SJSA1 (cell line): ENCODE measurements at places on chromosomes 13 and 19.

GRCh38 chr19:33811736-33812387 lies 15.2 kb downstream of the KCTD15 start:
- DNase-seq = no peak

DNA sequence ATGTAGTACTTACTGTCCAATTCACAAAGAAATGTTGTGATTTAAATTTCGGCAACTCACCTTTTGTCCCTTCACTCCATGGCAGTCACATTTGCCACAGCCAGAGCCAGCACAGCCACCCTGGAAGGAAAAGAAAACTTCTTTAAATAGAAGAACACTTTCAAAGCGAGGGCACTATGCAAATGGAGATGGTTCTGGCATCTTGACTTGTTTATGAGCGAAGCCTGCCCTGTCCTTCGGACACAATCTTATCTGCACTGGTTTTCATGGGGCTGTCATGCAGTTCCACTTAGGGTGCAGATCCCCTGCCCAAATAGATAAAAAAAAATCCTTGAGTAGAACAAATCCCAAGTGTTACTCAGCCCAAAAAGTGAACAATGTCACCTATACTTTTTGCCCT lies 64.3 kb downstream of the COL4A1 start:
- no peak for DNase-seq

DNA sequence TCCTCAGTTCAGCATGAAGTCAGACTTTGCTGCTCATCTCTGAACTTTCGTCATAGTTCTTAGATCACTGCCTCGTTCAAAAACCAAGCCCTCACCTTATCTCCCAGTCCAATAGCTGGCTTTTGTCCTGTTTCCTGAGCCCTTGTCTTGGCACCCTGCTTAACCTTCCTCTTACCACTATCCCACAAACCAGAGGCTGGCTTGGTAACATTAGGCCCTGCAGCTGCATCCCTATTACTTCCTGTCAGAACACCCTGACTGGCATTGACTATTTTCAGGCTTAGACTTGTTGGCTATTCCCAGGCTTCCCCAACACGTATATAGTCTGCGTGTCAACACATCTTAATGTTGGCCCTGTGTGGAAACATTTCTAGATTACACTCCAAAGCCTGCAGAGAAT lies 172.4 kb downstream of the VWA8 start:
- DNase-seq = no peak

GRCh38 chr19:32688311-32688710 lies 3.3 kb upstream of the NUDT19 start:
- DNase-seq = no peak

DNA sequence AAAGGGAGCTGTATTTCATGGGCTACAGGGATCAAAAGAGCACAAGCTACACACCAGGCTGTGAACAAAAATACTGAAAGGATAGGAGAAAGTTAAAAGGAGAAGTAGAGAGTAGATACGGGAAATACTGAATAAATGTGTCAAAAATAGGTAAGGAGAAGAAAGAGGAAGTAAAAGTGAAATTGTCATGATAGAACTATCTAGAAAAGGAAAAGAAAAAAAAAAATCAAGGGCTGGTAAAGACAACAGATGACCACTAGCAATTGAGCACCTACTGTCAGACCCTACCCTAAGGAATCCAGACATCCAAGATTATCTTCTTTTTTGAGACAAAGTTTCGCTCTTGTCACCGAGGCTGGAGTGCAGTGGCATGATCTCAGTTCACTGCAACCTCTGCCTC lies 4.8 kb downstream of the RUBCNL start:
- no peak for DNase-seq
